ENCODE measurements at places on chromosomes 5 and 9. TPM values are rescaled to one million over a fixed set of nuclear protein-coding genes. Genes with fewer than 3 reads are reported as not detected.

CCNO gene
- 1.8 TPM for total RNA-seq

TERT gene
- total RNA-seq, result not detected

ADAMTSL2 gene
- not detected for total RNA-seq

OGN gene
- not detected for total RNA-seq

P4HA2 gene
- 58.1 TPM for total RNA-seq

SUSD3 gene
- total RNA-seq, result not detected

DPP7 gene
- total RNA-seq, result 52.4 TPM

NDUFB6 gene
- 59.9 TPM for total RNA-seq

ADRB2 gene
- total RNA-seq, result 29.5 TPM

NXNL2 gene
- total RNA-seq, result 0.23 TPM

WDR38 gene
- total RNA-seq, result not detected

Data from airway epithelial cell (primary cell).